Renal cortical epithelial cell (primary cell): ENCODE measurements at places on chromosomes 2 and 18. TPM values are rescaled to one million over a fixed set of nuclear protein-coding genes. Genes with fewer than 3 reads are reported as not detected.

DNA sequence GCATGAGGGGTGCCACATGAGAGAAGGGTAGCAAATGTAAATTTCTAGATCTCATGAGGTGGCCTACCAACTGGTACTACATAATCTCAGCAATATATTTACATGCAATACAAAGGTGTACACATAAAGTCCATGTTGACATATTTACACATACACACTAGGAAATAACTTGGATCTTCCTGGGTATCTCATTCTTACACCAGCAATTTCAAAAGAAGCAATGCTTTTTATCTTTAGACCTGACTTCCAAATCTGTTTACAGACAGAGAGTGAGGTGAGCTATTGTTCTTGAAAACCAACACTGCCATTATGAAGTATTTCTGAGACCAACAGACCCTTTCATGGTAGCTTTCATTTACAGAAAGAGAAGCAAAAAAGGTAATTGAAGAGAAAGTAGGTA, 184.2 kb downstream of the ERBB4 start:
- no peak for DNase-seq

DNA sequence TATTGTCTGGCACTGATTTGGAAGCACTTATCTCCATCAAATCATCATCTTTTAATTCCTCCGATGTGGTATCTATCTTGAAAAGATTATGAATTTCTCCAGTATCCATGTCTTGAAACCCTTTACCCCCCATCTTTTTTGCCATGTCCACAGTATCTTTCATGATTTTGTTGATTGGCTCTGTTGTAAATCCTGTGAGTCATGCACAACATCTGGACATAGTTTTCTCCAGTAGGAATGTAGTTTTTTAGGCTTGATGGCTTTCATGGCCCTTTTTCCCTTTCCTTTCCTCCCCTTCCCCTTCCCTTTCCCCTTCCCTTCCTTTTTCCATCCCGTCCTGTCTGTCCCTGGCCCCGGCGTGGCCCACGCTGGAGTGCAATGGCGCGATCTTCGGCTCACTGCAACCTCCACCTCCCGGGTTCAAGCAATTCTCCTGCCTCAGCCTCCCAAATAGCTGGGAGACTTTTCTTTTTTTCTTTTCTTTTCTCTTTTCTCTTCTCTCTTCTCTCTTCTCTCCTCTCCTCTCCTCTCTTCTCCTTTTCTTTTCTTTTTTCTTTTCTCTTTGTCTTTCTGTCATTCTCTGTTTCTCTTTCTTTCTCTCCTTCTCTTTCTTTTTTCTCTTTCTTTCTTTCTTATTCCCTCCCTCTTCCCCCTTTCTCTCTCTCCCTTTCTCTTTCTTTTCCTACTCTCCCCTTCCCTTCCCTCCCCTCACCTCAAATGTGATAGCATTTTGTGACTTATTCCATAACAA, 18.4 kb upstream of the ZNF638 start:
- DNase-seq: no peak

GRCh38 chr2:173884025-173884802, 81.0 kb downstream of the SP3 start:
- DNase-seq: peak; percentile 32

The RGPD4 gene
- under 0.01 TPM in 1 of 2 replicates, not detected in the other for total RNA-seq

- no peak for DNase-seq
These were observed 336.5 kb downstream of the DCDC2C start for GRCh38 chr2:4039896-4040295.

- no peak for DNase-seq
These were observed 3.3 kb upstream of the GPBAR1 start for GRCh38 chr2:218257390-218257981.

- DNase-seq: peak; percentile 88
These were observed 156.0 kb downstream of the TANC1 start for GRCh38 chr2:159124441-159124911.

DNA sequence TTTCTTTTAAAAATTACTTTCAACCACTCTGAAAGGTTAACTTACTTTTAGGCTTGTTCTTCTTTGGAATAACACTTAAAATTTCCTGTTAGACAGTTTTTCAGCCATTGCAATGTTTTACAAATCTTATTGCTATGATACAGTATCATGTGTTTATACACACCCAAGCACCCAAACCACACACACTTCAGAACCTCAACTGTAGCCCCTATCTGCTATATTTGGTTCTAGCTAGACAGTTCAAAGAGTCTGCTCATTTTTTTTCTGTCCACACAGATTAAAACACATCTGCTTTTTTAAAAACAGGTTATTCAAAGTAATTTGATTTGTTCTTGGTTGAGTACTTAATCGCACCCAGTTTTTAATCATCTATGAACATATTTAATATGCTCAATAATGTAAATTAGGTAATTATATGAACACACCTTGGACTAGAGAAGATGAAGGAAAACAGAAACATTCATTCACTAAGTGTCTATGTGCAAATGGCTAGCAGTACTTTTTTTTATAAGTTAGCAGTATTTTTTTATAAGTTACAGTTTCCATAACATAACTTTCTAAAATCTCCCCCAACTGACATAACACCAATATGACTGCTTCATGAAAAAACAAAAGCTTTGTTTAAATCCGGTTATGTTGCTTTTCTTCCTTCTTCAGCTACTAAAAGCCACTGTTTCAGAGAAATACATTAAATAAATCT, 17.6 kb downstream of the FBXO11 start:
- no peak for DNase-seq

The CXCR1 gene
- total RNA-seq: not detected in 2 replicates

- DNase-seq: no peak
These were observed 40.9 kb upstream of the MAT2A start for GRCh38 chr2:85497944-85498630.

The SP100 gene
- 54.0 and 88.6 TPM in 2 replicates for total RNA-seq

The UCN gene
- 0.70 TPM in 1 of 2 replicates, not detected in the other for total RNA-seq

GRCh38 chr2:26696351-26696816, 3.9 kb downstream of the KCNK3 start:
- peak; percentile 100 for DNase-seq

The TBR1 gene
- under 0.01 TPM in 1 of 2 replicates, not detected in the other for total RNA-seq

- peak; percentile 5 for DNase-seq
These were observed 167.3 kb upstream of the SKOR2 start for GRCh38 chr18:47418746-47419145.

The RBM44 gene
- total RNA-seq: 0.30 and 0.35 TPM in 2 replicates

- DNase-seq: peak; percentile 84
These were observed 858 bp downstream of the TP53I3 start for GRCh38 chr2:24083567-24084385.

- no peak for DNase-seq
These were observed 353.2 kb upstream of the CWC22 start for GRCh38 chr2:180360283-180360618.

DNA sequence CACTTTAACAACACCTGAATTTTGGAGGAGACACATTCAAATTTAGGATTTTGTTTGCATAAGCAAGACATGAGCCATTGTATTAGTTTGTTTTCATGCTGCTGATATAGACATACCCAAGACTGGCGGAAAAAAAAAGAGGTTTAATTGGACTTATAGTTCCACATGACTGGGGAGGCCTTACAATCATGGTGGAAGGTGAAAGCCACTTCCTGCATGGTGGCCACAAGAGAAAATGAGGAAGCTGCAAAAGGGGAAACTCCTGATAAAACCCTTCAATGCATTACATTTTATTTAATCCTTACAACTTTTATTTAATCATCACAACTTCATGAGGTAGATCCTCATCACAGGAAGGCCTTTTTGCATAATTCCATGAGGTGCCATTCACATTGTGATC, 242.0 kb upstream of the STON1 start:
- DNase-seq: no peak

- DNase-seq: peak; percentile 57
These were observed 190.4 kb upstream of the CRIM1 start for GRCh38 chr2:36165132-36165531.

The SLC9A4 gene
- 0.40 and 7.6 TPM in 2 replicates for total RNA-seq

The RNF103 gene
- 23.3 and 48.0 TPM in 2 replicates for total RNA-seq

GRCh38 chr2:31107591-31108300, 30.5 kb downstream of the GALNT14 start:
- peak; percentile 49 for DNase-seq

DNA sequence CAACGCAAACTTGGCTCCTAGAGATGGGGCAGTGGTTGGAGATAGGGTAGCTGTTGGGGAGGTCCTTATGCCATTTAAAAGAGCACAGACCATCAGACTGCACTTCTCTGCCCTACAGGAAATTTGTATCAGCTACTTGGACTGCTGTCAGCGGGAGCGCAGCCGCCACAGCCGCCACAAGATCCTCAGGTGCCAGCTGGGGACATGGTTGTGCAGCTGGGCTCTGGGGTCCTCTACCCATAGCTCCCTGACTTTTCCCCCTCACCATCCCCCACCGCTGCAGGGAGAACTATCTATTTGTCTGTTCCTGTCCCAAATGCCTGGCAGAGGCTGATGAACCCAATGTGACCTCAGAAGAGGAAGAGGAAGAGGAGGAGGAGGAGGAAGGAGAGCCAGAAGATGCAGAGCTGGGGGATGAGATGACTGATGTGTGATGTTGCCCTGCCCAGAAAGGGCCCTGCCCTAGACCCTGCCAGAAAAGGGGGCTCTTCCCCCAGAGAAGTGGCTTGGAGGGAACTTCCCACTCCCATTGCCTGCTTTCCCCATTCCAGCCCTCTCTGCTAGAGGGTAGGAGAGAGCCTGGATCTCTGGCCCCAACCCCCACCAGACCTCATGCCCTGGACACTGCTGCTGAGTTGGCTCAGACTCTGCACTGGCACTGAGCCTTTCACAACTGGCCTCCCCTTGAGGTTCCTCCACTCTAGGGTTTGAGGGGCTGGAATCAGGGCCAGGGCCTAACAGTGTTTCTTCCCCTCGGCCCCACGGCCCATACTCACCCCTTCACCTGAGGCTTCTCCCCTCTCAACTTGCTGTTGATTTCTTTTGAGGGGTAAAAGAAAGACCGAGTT, 7.3 kb downstream of the PRADC1 start:
- no peak for DNase-seq

GRCh38 chr2:111250448-111251030, 129.8 kb downstream of the BCL2L11 start:
- DNase-seq: no peak

- DNase-seq: no peak
These were observed 210.3 kb downstream of the ZRANB3 start for GRCh38 chr2:135320465-135321355.

- DNase-seq: peak; percentile 80
These were observed 515 bp upstream of the PLEKHB2 start for GRCh38 chr2:131104487-131105155.

- DNase-seq: no peak
These were observed 212.0 kb downstream of the MCFD2 start for GRCh38 chr2:46703588-46703987.

DNA sequence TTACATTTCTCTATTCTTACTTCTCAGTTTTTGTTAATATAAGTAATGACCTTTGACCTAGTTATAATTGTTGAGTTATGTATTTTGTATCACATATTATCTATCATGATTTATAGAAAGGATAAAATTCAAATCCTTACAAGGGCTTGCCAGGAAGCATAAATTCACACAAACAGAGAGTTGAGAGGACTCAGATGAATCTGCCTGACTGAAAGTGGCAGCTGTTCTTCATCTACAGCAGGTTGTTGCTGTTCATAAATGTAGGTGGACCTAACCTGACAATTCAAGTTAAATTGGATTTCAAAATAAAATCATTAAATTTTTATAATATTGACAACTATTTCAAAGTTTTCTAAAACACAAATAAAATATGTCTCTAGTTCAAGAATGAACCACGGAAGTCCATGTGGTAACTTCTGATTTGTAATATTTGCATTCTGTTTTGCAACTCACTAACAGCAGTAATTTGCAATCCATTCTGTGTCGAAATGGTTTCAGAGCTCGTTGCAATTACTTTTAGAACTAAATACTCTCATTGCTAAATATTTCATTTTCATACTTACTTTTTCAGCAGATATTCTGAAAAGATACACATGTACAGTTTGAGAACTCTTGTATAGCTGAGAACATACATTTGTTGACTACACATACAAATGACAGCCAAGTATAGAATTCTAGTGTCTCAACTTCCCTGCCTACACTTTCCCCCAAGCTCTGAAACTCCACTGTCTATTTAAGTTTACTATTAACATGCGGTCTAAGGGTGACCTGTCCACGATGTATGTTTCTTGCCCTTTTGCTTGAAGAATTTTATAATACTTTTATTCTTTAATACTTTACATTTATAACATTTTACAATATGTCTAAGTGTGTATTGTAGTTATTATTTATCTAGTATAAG, 25.7 kb downstream of the SCN7A start:
- DNase-seq: no peak

DNA sequence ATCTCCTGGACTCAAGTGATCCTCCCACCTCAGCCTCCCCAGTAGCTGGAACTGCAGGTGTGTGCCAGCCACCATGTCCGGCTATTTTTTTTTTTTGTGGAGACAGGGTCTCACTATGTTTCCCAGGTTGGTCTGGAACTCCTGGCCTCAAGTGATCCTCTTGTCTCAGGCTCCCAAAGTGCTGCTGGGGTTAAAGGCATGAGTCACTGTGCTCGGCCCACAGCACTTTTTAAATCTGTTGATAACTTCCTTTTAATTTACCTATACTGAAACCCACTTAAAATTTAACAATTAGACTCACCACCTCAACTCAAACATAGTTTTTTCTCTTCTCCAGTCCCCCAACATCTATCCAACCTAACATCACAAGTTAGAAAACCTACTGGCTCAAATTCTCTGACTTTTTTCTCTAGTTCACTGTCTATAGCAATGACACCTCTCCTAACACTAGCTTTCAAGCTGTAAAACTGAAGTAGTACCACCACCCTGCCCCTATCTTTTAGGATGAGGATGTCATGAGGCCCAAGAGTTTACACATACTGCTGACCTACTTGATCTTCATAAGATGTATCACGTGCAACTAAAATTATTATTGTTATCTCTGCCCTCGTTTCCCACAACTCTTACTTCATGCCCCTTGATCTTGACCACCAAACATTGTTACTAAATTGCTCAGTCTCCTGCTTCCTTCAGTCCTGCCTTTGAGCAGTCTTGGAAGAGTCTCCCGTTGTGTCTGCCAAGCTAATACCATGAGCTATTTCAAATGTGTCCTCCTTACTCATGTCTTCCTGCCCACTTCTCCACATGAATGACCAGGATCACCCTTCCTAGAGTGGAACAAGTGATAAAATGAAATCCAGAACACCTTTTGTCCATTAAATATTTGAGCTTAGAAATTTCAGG, 142.3 kb upstream of the ZFP36L2 start:
- peak; percentile 89 for DNase-seq

The ANKRD30B gene
- not detected in 2 replicates for total RNA-seq

The STK36 gene
- 9.2 and 50.5 TPM in 2 replicates for total RNA-seq

- DNase-seq: no peak
These were observed 118.3 kb downstream of the DOK6 start for GRCh38 chr18:69518989-69519388.

DNA sequence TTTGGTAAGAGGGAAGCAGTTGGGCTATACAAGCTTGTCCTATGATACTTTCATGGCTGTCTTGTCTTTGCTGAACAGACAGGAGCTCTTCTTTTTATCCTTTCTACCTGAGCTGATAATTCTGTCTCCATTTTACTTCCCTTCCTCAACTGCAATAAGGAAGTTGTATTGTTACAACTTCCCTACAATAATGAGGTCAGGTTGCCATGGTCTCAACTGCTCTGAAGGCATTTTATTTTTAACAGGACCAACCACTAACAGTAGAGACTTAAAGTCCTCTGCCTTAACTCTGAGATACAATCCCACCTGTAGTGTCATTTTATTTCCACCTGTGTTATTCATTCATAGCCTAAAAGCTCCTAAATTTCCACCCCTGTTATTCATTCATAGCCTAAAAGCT, 118.6 kb upstream of the PGAP1 start:
- DNase-seq: no peak
